ENCODE measurements at places on chromosomes 12 and 14. TPM values are rescaled to one million over a fixed set of nuclear protein-coding genes. Genes with fewer than 3 reads are reported as not detected.

DNA sequence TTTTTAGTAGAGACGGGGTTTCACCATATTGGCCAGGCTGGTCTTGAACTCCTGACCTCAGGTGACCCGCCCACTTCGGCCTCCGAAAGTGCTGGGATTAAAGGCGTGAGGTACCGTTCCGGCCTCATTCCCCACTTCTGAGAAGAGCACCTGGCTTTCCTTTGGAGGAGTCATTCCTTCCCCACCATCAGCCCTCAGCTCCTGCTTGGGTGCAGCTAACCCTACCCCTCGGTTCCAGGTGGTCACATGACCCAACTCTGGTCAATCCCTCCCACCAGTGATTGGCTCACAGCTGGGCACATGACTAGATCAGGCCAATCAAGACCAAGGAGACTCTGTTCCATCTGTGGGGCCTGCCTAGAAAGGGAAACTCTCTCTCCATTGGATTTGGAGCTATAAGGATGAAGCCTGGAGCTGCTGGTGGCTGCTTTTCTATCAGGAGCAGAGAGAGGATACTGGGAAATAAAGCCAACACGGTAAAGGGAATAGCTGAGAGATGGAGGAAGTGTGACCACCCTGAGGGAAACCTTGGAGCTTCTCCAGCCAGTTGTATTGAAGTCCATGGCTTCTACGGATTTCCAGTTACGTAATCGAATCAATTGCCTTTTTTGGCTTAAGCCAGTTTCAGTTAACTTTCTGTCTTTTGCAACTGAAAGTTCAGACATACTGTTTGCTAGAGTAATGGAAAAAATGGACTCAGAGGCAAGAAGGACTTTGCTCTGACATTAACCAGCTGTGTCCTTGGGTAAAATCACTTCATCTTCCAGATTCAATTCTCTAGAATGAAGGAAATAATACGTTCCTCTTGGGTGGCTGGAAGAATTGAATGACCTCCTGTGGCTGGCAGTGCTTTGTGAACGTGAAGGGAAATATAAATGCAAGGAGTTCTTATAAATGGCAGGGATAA, 19.7 kb upstream of the IFT81 start:
- no peak for DNase-seq

DNA sequence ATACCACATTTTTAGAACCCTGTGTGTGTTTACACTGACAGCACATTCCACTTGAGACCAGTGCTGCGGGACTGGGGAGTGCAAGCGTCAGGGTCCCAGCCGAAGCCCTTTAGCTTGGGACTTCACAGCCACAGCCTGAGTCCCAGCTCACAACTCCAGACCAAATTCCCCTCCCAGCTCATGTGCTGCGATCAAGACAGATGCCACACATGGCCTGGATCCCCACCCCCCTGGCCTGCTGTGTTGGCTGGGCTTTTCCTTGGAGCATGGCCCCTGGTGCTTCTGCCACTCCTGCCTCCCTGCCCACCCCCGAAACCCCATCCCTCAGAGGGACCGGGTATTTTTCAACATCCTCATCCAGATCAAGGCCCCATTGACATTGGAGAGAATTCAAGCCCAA, 63.7 kb downstream of the WDR20 start:
- no peak for DNase-seq

Gene FAIM2
- not detected for total RNA-seq

Gene CCDC184
- total RNA-seq = not detected

DNA sequence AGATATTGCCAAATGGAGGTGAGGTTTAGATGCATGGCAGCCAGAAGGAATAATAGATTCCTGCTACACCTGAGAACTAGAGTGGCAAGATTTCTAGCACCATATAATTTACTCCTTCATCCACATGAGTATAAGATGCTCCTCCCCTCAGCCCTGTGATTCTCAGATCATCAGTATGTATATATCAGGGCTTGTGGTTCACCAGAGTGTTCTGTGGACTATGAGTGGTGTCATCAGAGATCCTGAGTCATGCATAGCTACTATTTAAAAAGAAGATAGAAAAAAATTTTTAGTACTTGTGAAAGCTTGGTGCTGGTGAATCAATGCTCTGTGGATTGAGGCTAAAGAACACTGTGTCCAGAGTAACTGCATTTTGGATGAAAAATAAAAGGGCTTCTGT, 285.9 kb downstream of the BMP4 start:
- no peak for DNase-seq

DNA sequence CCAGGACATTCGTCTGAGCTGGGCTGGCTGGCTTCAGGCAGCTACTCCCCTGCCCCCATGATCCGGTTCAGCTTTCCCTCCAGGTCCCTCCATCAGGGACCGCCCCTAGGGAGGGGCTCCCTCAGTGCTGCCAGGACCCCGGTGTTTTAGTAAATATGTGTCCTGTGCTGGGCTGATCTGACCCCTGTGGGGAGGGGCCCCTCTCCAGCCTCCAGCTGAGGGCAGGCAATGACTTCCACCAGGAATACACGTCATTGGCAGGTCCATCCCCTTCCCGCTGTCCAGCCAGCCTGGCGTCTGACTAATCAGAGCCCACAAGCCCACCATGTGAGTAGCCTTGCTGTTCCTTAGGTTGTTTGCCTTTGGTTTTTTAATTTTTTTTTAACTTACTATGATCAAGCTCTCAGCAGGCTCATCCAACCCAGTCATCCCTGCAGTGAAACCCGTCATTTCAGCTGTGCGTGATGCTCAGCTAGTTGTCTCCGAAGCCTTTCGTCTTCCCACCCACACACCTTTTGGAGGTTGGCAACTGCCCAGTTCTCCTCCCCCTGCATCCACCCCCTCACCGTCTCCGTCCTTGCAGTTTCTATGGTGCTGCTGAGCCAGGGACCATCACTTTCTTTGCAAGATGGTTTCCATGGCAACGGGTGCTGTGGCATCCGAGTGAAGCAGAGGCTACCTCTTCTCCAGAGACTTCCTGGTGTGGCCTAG, 16.0 kb upstream of the SERPINA4 start:
- no peak for DNase-seq

Gene CCDC197
- not detected for total RNA-seq

DNA sequence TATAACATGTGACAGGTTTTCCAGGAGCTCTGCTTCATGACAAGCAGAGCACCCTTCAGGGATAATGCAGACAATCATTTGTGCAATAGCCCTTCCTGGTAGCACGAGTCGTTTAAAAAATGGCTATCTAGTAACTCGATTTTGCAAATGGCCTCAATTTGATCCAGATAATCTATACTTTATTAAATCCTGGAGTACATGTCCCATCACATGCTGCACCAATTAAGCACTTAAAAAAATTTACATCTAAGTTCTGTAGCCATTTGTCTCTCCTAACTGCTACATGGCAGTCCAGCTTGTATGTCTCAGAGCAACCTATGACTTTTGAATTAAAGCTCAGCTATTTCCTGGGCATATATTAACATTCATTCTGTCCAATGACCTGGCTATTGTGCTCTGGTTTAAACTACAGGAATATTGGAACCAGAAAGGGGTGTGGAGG, 79.8 kb downstream of the TTC8 start:
- DNase-seq = no peak

DNA sequence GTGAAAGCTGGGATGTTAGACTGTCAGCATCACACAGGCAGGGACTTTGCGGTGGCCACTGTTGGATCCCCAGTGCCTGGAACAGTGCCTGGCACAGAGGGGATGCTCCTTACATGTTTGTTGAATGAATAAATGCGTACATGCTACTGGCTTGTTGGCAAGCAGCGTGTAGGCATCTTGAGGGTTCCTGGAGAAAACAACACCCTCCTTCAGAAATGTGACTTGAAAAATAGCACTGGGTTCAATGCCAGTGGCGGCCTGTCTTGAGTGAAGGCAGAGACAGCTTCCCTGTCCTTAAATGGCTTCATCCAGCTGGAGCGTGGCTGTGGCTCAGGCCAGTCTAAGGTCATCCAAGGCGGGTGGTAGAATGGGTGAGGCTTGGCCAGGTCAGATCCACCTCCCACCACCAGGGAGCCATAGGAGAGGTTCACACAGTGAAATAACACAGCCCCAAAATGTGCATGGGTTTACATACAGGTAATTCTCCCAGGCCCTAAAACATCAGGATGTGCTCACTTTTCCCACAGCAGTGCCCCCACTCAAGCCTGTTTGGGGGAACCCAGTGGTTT, 171.4 kb downstream of the PHETA1 start:
- no peak for DNase-seq

Gene FRS2
- total RNA-seq = 24.9 TPM

Gene SINHCAF
- total RNA-seq = 115 TPM

Gene DDN
- not detected for total RNA-seq

DNA sequence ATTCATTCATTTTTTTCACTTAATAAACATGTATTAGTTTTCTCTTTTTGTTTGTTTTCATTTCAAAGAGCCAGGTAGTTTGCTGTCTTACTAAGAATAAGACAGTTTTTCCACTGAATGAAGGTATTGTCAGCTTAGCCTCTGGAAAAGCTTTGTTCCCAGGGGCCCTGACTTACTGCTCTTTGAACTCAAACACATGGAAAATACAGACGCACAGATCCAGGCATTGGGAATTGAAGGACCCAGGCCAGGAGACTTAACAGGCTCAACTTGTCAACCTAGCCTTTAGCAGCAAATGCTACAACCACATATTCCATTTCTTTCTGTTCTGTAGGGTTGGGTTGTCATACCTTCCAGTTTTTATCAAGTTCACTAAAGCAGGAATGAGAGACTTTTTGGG, 38.5 kb upstream of the SLCO1C1 start:
- DNase-seq = no peak

GRCh38 chr12:52634266-52635056, 16.1 kb upstream of the KRT73 start:
- no peak for DNase-seq

Data from Caki2 (cell line).